ENCODE measurements at places on chromosomes 13 and 19.

- DNase-seq = no peak
Observed at GRCh38 chr19:5782945-5783919, 1.3 kb downstream of the PRR22 start.

DNA sequence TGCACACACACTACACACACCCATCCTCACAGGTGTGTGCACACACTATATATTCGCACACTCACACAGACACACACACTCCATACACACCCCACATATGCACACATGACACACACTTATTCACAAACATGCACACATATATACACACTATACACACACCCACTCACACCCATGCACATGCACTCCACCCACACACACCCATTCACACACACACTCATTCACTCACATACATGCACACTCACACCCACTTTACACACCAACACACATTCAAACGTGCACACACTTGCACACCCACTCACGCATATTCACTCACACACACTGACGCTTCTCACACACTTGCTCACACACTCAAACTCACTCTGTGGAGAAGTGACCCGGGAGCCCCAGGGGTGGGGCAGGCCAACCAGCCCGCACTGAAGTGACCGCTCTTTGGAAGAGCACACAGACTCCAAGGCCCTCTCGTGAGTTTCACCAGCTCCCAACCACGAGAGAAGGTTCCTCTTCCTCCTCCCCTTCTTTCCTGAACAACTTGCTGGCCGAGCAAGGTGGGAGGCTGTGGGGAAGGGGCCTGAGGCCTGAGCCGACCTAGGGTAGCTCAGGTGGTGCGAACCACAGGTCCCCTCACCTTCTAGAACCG, 86.1 kb upstream of the TM9SF2 start:
- no peak for DNase-seq

DNA sequence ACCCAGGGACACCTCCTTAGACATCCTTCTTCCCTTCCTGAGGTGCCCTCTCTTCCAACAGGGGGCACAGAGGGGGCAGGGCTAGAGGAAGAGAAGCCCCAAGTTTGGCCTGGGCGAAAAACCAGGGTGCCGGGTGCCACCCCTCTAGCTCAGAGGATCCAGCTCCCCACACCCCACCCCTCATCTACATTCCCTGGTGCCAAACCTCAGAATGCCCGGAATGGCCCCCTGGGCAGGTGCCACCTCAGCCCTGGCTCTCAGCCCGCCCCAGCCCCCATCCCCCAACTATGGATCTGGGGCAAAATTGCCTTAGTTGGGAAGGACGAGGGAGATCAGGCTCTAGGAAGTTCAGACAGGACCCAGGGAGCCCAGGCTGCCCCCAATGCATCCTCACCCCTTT, 2.0 kb downstream of the CNN1 start:
- no peak for DNase-seq

DNA sequence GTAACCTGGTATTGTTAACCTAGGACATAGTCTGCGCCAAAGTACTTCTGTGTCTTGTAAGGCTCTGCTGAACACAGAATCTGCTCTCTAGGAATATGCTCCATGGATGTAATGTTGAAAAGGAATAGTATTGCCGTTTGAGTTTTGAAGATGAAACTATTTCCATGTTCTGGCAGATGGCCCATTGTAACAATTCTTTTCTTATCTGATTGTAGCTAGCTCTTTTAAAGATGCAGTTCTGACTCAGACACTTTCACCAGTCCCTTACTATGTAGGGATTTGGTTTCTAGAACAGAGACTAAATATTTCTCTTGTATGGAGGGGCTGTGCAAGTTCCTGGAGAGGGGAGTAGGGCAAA, 185.6 kb downstream of the MTUS2 start:
- DNase-seq = no peak

DNA sequence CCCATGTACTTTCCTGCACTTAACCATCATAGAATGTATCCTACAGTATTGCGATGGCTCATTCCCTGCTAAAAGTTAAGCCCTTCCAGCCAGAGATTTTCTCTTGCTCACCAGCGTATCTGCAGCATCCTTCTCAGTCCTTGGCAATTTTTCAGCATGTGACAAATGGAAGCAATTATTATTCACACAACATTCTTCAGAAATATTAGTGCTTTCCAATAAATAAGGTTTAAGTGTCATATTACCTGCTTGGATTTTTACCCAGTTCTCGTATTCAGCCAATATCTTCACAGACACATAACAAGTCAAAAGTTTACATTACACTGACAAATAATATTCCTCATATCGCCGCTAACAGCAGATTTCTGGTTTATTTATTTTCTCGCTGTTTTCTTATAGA, 82.3 kb downstream of the POU4F1 start:
- no peak for DNase-seq

GRCh38 chr13:63517371-63517770, 2101.7 kb upstream of the PCDH20 start:
- peak; percentile 7 for DNase-seq

DNA sequence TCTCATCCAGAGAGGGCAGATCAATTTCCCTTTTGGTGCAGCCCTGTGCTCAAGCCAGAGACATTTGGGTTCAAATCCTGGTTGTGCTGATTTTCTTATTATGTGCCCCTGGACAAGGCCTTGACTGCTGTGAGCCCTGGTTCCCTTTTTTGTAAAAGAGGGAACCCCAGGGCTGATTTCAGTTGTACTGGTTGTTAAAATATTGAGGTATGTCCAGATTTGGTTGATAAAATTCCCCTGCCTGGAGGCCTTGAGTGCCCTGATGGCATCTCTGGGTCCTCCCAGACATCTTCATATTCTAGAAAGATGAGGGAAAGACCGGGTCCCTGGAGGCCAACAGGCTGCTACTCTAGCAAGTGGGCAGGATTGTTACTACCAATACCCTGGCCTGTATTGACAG, 14.4 kb upstream of the PLAUR start:
- DNase-seq = no peak

DNA sequence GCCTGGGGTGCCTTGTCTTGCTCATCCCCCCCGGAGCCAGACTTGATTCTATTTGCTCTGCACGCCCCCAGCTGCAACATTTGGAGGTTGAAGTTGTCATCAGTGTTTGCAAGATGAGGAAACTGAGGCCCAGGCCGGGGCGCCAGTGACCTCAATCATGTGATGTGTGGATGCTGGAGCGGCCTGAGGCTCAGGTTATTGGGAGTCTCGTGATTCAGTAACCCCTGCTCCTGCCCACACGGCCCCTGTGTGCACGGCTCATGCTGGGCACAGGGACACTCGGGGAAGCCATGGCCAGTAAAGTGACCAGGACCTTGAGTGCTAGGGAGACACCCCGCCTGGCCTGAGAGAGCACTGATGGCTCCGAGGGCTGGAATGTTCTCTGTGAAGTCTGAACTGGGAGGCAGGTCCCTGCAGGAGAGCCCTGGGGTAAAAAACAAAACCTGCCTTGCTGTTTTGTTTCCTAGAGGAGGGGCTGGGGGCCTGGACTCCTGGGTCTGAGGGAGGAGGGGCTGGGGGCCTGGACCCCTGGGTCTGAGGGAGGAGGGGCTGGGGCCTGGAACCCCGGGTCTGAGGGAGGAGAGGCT, 1.9 kb downstream of the FGF21 start:
- DNase-seq = no peak

DNA sequence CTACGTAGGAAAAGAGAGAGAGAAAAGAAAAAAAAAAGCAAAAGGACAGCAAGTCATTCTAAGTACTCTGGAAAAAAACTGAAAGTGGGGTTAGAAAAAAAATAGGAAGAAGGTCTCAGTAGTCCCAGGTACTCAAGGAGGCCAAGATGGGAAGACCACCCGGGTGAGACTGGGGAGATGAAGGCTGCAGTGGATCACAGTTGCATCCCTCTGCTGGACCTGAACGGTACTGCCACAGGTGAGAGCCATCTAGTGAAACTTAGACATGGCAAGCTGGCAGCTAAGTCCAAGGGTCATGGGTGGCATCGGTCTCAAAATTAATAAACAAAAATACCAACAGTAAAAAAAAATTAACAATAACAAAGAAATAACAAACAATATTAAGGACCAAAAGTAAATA, 41.0 kb upstream of the ZNF91 start:
- no peak for DNase-seq

GRCh38 chr13:21233086-21233485, 56.6 kb downstream of the MRPL57 start:
- DNase-seq = no peak

- peak; percentile 10 for DNase-seq
Observed at GRCh38 chr13:93169980-93170379, 56.6 kb upstream of the GPC6 start.
